GM12878 (cell line): ENCODE measurements at places on chromosomes 3 and 15.

- H3K27ac ChIP-seq: no peak overlapping the region
- no peaks in the 10 kb centered on the region for H3K4me1 ChIP-seq
- no peaks in the 10 kb centered on the region for H3K27me3 ChIP-seq
- H3K4me3 ChIP-seq: no peak overlapping the region
- H3K36me3 ChIP-seq: no peaks in the 10 kb centered on the region
These were observed 9.7 kb upstream of the DCLK3 start for GRCh38 chr3:36774052-36774451.

DNA sequence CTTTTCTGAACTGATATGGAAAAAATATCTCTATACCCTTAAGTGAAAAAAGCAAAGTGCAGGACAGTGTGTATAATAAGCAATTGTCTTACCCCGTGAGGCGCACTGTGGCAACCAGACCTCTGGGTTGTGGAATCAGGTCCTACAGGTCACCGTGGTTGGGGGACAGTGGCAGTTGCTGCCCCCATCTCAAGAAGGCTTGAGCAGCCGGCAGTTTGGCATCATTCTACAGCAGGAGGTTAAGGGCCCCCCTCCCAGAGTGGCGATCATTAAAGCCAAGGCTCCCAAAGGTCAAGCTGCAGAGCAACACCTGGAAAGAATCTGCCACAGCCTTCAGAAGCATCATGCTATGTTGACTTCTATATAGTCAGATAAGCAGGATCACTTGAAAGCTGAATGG, 56.1 kb upstream of the HERC1 start:
- no peak overlapping the region for H3K27ac ChIP-seq
- H3K36me3 ChIP-seq: no peaks in the 10 kb centered on the region
- H3K4me3 ChIP-seq: no peak overlapping the region
- no peak for DNase-seq
- H3K4me1 ChIP-seq: peaks cover 51% of the 10 kb centered on the region

DNA sequence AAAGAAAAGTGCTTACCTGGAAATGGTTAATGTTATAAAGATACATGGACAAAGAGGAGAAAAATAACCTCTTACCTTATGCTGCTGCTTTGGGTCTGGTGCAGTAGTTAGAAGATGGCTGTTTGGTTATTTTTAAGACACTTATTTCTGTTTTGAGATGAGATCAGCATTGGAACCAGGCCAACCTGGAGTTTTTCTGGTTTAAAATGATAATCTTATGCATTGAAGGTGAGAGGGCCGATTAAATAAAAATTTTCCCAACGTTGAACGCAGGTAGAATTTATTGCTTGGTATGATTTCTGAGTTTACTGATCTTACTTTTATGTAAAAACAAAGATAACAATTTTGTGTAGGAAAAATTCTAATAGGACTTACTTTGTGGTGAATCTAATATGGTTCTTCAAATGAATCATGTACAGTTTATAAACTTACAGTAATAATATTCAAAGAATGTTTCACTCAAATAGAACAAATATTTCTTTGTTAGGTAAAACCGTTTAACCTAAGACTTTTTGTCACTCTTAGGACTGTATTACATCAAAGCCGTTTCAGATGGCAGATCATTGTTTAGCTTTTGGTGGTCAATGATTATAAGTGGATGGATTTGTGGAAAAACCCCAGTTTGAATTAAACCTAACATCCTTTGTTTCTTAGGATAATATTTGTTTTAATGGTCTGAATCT, 14.9 kb downstream of the UBE2E2 start:
- H3K36me3 ChIP-seq: no peaks in the 10 kb centered on the region; the same call in 1 of the 2 replicates
- DNase-seq: no peak
- H3K27me3 ChIP-seq: no peaks in the 10 kb centered on the region
- H3K4me1 ChIP-seq: peaks cover 36% of the 10 kb centered on the region
- H3K27ac ChIP-seq: no peak overlapping the region; the same call in 1 of the 2 replicates
- no peak overlapping the region for H3K4me3 ChIP-seq

GRCh38 chr3:116048991-116049390, 396.3 kb downstream of the LSAMP start:
- H3K36me3 ChIP-seq: no peaks in the 10 kb centered on the region
- H3K4me3 ChIP-seq: no peak overlapping the region
- no peak overlapping the region for H3K27ac ChIP-seq
- no peaks in the 10 kb centered on the region for H3K27me3 ChIP-seq
- no peak for DNase-seq
